HEK293T (cell line): ENCODE measurements at places on chromosomes 6 and 20.

- no peak for DNase-seq
Measured at GRCh38 chr6:25054469-25054868, 118.7 kb upstream of the RIPOR2 start.

DNA sequence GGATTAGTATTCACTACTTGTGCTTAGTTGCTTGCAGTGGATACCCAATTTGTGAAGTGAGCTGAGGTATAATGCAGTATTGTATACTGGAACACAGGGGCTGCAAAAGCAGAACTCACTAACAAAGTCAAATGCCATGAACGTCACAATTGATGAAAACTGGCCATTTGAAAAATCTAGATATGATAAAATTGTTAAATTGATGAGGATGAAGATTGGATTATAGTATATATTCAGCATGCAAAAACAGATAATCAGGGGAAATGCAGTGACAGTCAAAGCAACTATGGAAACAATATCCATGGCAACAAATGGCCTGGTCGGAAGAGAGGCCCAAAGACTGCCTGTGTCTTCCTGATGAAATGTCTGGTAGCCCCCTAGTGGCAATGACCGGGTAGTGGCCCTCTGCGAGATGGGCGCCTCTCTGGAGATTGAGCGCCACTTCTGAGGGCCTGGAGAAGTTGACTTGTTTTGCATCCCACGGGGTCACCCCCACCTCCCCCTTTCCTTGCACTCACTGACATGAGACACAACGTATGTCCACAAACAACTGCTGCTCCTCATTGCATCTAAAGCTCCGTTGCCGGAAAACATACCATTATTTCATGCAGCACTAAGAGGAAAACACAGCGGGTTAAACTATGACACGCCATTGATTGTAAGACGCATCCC is 43.6 kb downstream of the C6orf15 start:
- peak; percentile 85 for DNase-seq

DNA sequence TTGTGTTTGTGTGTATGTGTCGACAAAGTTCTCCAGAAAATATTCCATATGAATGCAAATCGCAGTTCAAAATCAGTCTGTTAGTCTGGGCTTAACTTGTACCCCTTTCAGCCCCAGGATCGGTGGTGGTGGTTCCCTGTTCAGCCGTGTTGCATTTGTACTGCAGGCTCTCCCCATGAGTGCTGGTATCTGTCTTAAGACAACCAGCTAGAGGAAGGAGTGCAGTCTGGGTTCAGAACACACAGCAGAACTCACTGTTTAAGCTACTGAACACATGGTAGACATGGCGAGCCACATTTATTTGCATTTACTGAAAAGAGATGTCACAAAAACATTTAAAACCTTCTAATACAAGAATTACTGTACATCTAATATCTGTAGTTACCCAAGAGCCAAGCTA is 192.1 kb downstream of the ARID1B start:
- no peak for DNase-seq

GRCh38 chr6:65566117-65566516 is 140.9 kb downstream of the EYS start:
- no peak for DNase-seq

DNA sequence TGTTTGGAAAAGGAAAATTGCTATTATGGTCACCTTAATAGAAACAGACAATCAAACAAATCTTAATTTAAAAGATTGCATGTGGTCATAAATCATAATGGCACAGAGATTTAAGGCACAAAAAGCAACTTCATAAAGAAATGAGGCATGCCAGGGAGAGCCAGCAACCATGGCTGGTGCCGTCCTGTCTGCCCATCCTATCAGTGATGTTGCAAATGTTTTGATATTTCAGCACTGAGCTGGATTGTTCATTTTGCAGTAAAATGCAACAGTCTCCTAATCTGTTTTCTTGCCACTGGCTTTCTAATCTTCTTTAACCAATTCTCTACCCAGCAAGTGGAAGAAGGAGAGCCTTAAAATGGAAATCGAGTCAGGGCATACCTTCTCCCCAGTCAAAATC is 249.8 kb downstream of the SAMD5 start:
- no peak for DNase-seq

GRCh38 chr20:17676942-17677341 is 5.1 kb downstream of the RRBP1 start:
- no peak for DNase-seq

- no peak for DNase-seq
Measured at GRCh38 chr6:84220809-84221409, 6.5 kb downstream of the CEP162 start.

GRCh38 chr20:58660855-58661597 is 9.9 kb downstream of the STX16 start:
- no peak for DNase-seq

- DNase-seq, result no peak
Measured at GRCh38 chr20:19909725-19910124, 107.4 kb upstream of the NAA20 start.

DNA sequence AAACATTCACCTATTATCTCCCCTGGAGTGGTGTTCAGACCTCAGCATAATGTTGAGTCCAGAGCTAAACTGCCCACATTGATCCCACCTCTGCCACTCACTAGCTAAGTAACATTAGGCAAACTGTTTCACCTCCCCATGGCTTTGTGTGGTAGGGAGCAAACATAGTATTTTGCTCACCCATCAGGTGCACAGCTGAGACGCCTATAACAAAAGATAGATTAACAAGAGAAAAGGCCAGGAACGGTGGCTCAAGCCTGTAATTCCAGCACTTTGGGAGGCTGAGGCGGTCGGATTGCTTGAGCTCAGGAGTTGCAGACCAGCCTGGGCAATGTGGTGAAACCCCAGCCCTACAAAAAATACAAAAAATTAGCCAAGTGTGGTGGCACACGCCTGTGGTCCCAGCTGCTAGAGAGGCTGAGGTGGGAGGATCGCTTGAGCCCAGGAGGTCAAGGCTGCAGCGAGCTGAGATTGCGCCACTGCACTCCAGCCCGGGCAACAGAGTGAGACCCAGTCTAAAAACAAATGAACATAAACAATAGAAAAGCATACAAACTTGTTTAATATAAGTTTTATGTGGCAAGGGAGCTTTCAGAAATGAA is 91.6 kb downstream of the MAP3K7 start:
- DNase-seq, result no peak

DNA sequence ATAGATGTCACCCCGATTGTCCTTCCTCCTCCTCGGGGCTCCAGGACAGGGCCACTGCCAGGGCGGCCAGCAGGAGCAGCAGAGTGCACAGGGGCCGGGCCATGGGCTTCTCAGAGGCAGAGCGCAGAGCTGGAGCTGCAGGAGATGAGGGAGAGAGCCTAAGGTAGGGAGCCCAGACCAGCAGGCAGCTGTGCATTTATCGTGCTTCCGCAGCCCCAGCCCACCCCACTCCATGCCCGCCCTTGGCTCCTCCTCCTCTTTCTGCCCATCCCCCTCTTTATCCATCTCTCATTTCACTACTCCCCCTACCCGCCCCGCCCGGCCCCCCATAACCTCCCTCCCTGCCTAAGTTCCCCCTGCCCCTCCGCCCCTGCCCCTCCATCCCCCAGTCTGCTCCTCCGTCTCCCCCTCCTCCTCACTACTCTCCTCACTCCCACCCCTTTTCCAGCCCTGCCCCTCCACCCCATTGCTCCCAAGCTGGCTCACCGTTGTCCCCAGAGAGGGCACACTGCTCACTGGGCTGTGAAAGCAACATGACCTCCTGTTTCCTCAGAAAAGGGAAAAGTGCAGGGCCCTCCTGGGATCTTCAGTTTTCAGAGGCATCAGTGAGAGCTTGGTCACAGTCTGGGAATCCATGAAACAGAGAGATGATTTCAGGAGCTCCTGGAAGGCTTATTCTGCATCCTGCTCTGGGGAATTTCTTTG is 25.5 kb upstream of the CST1 start:
- DNase-seq, result no peak
